Muscle of leg (tissue), 16 donors: ENCODE measurements at places on chromosomes 11 and 22. TPM values are rescaled to one million over a fixed set of nuclear protein-coding genes. Genes with fewer than 3 reads are reported as not detected.

- H3K27ac ChIP-seq = peak overlapping the region; percentile 84
- H3K36me3 ChIP-seq = no peaks in the 10 kb centered on the region
- no peak for DNase-seq
- no peaks in the 10 kb centered on the region for H3K27me3 ChIP-seq
- no peak overlapping the region for H3K4me3 ChIP-seq
Observed at GRCh38 chr22:23911318-23911980, 17.3 kb downstream of the MIF start.

- DNase-seq = no peak
- H3K27ac ChIP-seq = no peak overlapping the region
- peaks cover 18% of the 10 kb centered on the region for H3K4me1 ChIP-seq
Observed at GRCh38 chr22:26514419-26515161, 2.3 kb upstream of the TFIP11 start.

GRCh38 chr11:9459667-9460321 is 1.0 kb upstream of the ZNF143 start:
- peak; percentile 75 for DNase-seq
- H3K4me3 ChIP-seq = peak overlapping the region; percentile 100
- H3K27ac ChIP-seq = peak overlapping the region; percentile 100
- no peaks in the 10 kb centered on the region for H3K36me3 ChIP-seq

GRCh38 chr11:66118847-66119246 is 48.8 kb downstream of the PACS1 start:
- H3K36me3 ChIP-seq = no peaks in the 10 kb centered on the region
- no peaks in the 10 kb centered on the region for H3K27me3 ChIP-seq
- no peak for DNase-seq
- no peak overlapping the region for H3K4me3 ChIP-seq

GRCh38 chr11:86101941-86102407 is 33.1 kb upstream of the PICALM start:
- H3K27me3 ChIP-seq = no peaks in the 10 kb centered on the region
- no peak overlapping the region for H3K4me3 ChIP-seq
- no peak for DNase-seq

GRCh38 chr11:4025967-4026324 is 68.7 kb upstream of the RRM1 start:
- peak overlapping the region; percentile 82 for H3K27ac ChIP-seq
- no peak overlapping the region for H3K4me3 ChIP-seq
- DNase-seq = peak; percentile 87

- H3K27ac ChIP-seq = peak overlapping the region; percentile 83
- peaks cover 6% of the 10 kb centered on the region for H3K36me3 ChIP-seq
- H3K4me3 ChIP-seq = no peak overlapping the region
- no peaks in the 10 kb centered on the region for H3K27me3 ChIP-seq
- no peak for DNase-seq
- peaks cover 31% of the 10 kb centered on the region for H3K4me1 ChIP-seq
Observed at GRCh38 chr22:20032407-20032991, 11.6 kb downstream of the TANGO2 start.

DNA sequence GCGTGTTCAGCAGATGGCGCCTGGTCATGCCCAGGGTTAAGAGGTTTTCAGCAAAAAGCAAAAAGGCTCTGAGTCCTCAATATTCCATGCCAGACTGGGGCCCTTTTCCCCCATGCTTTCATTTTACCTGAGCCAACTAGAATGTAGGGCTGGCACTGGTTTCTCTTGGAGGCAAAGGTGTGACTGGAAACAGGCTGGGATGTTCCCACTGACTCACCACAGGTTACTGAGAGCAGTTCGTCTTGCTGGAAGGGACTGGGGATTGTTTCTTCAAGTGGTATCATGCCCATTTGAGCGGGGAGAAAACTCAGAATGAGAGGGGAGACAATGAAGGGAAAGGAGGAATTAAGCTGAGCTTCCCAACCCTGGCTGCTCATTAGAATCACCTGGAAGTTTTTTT is 243.9 kb downstream of the TENM4 start:
- peaks cover 10% of the 10 kb centered on the region for H3K4me1 ChIP-seq
- DNase-seq = no peak
- no peak overlapping the region for H3K27ac ChIP-seq
- H3K27me3 ChIP-seq = no peaks in the 10 kb centered on the region
- H3K36me3 ChIP-seq = no peaks in the 10 kb centered on the region

- H3K27me3 ChIP-seq = no peaks in the 10 kb centered on the region
- H3K4me1 ChIP-seq = peaks cover 23% of the 10 kb centered on the region
- H3K27ac ChIP-seq = peak overlapping the region; percentile 88
- DNase-seq = peak; percentile 93
- no peak overlapping the region for H3K4me3 ChIP-seq
Observed at GRCh38 chr22:40183029-40183581, 5.4 kb downstream of the TNRC6B start.

- peak overlapping the region; percentile 22 for H3K27ac ChIP-seq
- H3K36me3 ChIP-seq = no peaks in the 10 kb centered on the region
- no peak overlapping the region for H3K4me3 ChIP-seq
- H3K27me3 ChIP-seq = no peaks in the 10 kb centered on the region
- DNase-seq = no peak
Observed at GRCh38 chr11:75469785-75470405, 36.9 kb upstream of the KLHL35 start.

GRCh38 chr11:79265756-79266322 is 175.0 kb downstream of the TENM4 start:
- H3K4me3 ChIP-seq = no peak overlapping the region
- no peak for DNase-seq
- no peaks in the 10 kb centered on the region for H3K27me3 ChIP-seq
- no peaks in the 10 kb centered on the region for H3K36me3 ChIP-seq
- H3K27ac ChIP-seq = no peak overlapping the region

DNA sequence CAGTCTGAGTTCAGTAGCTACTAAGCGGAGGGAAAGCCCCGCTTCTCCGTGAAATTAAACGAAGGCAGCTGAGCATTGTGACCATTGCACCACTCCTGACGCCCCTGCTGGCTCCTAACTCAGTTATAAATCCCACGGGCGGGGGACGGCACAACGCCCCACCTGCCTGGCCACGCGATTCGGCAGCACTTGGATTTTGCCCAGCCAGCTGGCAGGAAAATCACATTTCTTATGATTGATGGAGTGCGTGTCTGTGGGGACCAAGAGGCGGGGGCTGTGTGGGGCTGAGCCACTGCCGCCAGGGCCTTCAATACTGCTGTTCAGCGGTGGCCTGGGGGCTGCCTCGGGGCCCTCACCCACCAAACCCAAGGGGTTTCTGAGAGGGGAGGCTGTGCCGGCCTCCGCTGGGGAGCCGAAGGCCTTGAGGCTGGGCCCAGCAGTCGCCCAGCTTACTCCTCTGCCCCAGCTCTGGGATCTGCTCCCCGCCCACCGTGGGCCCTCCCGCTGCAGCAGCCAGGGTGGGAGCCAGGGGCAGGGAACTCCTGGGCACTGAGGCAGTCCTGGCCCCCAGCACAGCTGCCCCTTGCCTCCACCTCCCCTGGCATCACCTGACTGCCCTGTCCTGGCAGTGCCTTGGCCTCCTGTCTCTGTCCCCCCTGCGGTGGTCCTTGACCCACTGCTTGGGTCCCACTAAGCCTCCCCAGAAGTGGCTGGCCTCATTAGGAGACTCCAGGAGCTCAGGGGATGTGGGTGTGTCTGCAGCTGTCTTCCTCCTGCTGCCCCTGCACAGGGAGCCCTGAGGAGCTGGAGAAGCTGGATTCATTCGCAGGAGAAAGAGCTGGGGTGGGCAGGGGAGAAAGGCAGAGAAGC is 30.7 kb downstream of the SHISAL1 start:
- no peak overlapping the region for H3K27ac ChIP-seq
- H3K27me3 ChIP-seq = peaks cover 14% of the 10 kb centered on the region
- H3K4me1 ChIP-seq = peaks cover 21% of the 10 kb centered on the region
- H3K4me3 ChIP-seq = no peak overlapping the region

DNA sequence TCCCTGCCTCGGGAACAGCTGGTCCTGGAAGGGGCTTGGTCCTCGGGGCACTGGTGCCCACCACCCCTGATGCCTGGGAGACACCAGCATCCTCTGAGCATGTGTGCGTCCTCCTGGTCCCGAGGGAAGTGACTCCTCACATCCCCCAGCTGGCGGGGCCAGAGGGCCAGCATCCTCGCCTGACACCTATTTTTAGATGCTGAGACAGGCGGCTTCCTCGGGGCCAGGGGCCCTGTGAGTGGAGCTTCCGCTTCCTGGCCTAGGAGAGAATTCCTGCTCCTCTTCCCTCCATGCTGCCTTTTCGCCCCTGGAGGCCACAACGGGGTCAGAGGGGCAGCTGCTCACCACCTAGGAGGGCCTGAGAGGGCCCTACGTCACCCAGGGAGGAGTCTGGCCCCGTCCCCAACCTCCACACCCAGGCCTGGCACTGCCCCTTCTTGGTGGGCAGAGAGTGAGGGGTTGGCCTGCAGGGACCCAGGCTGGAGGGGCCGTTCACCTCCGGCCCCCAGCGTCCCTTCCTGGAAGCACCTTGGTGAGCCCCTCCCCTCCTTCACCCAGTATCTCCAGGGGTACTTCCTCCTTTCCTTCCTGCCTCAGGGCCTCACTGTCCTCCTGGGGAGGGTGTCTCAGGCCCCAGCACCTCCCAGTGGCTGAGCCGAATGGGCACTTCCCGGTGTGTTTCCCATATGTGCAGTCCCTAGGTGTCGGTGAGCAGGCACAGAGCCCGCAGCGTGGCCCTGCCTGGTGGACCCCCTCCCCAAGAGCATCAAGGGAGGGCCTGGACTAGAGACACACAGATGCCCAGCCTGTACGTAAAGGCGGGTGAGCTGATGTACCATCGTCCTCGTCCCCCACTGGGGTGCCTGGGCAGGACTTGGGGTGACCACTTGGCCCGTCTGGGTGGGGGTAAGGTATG is 6.1 kb downstream of the CD81 start:
- peak overlapping the region; percentile 93 for H3K27ac ChIP-seq
- peaks cover 97% of the 10 kb centered on the region for H3K4me1 ChIP-seq
- no peak overlapping the region for H3K4me3 ChIP-seq
- H3K27me3 ChIP-seq = no peaks in the 10 kb centered on the region

DNA sequence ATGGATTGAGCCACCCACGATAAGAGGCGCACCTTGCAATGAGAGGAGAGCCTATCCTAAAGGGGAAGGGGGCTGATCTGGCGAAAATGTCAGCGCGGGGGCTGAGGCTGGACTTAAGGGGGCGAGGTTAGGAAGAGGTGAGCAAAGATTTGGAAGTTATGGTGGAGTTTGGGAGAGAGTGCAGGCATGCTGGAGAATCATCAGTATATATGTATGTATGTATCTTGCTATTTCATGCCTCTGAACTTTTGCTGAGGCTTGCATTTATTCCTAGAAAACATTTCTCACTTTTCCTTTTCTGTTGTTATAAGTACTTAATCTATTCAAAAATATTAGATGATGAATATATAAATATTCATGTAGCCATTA is 17.2 kb upstream of the THRSP start:
- H3K36me3 ChIP-seq = no peaks in the 10 kb centered on the region
- H3K27ac ChIP-seq = peak overlapping the region; percentile 24
- H3K27me3 ChIP-seq = no peaks in the 10 kb centered on the region
- H3K4me1 ChIP-seq = peaks cover 25% of the 10 kb centered on the region
- H3K4me3 ChIP-seq = no peak overlapping the region

GRCh38 chr11:105827906-105828305 is 194.1 kb downstream of the MSANTD4 start:
- no peaks in the 10 kb centered on the region for H3K36me3 ChIP-seq
- DNase-seq = no peak
- H3K4me3 ChIP-seq = no peak overlapping the region
- H3K27me3 ChIP-seq = no peaks in the 10 kb centered on the region
- H3K27ac ChIP-seq = no peak overlapping the region

- DNase-seq = no peak
- no peak overlapping the region for H3K27ac ChIP-seq
- no peak overlapping the region for H3K4me3 ChIP-seq
- H3K4me1 ChIP-seq = no peaks in the 10 kb centered on the region
- H3K36me3 ChIP-seq = no peaks in the 10 kb centered on the region
- no peaks in the 10 kb centered on the region for H3K27me3 ChIP-seq
Observed at GRCh38 chr22:21902296-21903087, 35.0 kb upstream of the MAPK1 start.

GRCh38 chr22:22166941-22167713 is 77.5 kb upstream of the VPREB1 start:
- no peaks in the 10 kb centered on the region for H3K4me1 ChIP-seq
- H3K27ac ChIP-seq = no peak overlapping the region
- peaks cover 24% of the 10 kb centered on the region for H3K27me3 ChIP-seq
- no peak overlapping the region for H3K4me3 ChIP-seq
- DNase-seq = no peak
- H3K36me3 ChIP-seq = no peaks in the 10 kb centered on the region

- H3K4me1 ChIP-seq = no peaks in the 10 kb centered on the region
- no peak overlapping the region for H3K4me3 ChIP-seq
- no peak overlapping the region for H3K27ac ChIP-seq
- no peak for DNase-seq
- no peaks in the 10 kb centered on the region for H3K27me3 ChIP-seq
Observed at GRCh38 chr22:49561338-49561737, 266.3 kb downstream of the BRD1 start.

- no peak overlapping the region for H3K4me3 ChIP-seq
- H3K27me3 ChIP-seq = peaks cover 13% of the 10 kb centered on the region
- H3K36me3 ChIP-seq = no peaks in the 10 kb centered on the region
Observed at GRCh38 chr11:2213384-2213842, 41.8 kb upstream of the TH start.

LAMTOR1 gene
- total RNA-seq = 53.4 TPM

DTX4 gene
- 8.9 TPM for total RNA-seq

MMP8 gene
- 0.13 TPM for total RNA-seq

STK33 gene
- total RNA-seq = 3.8 TPM

MMP13 gene
- 0.04 TPM for total RNA-seq

CNTN5 gene
- total RNA-seq = 6.2 TPM

NRGN gene
- total RNA-seq = 0.66 TPM

PRR33 gene
- 2.0 TPM for total RNA-seq

FXYD6 gene
- total RNA-seq = 103 TPM
